ENCODE measurements at places on chromosomes 16 and 17.

DNA sequence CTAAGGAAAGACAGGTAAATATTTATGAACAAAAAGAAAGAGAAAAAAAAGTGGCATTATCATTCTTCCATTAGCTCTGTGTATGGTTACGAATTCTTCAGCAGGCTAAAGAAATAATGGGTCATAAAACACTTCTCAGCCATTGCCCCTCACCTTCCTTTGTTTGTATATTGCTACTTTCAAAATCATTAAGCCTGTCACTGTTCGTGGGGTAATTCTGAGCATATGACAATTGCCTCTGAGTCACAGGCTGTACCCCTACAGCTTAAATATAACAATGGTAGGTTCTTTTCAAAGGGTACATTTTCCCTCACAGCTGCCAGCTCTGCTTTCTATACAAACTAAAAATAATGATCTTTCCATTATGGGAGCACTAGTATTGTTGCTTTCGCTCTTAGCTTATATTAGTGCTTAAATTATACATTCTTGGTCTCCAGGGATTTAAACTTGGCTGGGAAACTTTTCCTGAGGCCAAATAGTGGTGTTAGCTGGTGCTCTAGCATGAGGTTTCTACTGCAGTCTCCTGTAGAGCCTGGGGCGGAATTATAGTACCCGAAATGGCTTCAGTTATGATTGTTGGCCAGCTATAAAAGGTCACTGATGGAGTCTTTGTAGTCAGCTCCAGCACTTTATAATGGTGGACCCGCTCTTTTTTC is 74.7 kb upstream of the CDH11 start:
- DNase-seq, result no peak

GRCh38 chr17:9924735-9925191 is 19.7 kb upstream of the RCVRN start:
- DNase-seq, result peak; percentile 58

- no peak for DNase-seq
These were observed 28.8 kb downstream of the PRKCA start for GRCh38 chr17:66331038-66331816.

GRCh38 chr17:63573634-63574033 is 23.4 kb downstream of the DCAF7 start:
- DNase-seq, result no peak

DNA sequence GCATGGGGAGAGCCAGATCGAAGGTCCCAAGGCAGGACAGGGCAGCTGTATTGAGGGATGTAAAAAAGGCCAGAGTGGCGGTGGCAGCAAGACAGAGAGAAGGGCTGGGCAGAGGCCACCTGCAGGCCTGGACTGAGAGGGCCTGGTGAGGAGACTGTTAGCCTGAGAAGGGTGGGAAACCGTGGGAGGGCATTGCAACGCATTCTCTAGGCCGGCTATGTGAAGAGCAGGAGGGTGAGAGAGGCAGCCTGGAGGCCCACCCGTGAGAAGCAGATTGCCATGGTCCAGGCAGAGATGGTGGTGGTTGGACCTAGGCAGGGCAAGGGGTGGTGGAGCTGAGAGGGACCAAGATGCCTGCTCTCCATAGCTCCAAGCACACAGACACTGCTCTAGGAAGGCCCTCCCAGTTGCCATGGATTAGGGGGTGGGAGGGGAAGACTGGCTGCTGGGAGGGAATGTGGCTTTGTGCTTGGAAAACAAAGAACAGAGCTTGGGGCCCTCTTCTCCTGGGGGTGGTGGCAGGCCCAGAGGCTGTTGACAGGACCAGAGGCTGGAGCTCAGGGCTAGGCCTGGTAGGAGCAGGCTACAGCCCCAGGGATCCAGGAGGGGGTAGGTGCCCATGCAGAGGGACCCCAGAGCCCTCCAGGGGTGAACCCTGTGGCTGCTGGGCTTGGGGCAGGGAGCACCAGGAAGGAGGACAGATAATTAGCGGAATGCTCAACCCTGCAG is 12.4 kb upstream of the TCAP start:
- no peak for DNase-seq

GRCh38 chr17:61766520-61766919 is 96.8 kb downstream of the BRIP1 start:
- no peak for DNase-seq
